ENCODE measurements at places on chromosomes 3 and 15.

DNA sequence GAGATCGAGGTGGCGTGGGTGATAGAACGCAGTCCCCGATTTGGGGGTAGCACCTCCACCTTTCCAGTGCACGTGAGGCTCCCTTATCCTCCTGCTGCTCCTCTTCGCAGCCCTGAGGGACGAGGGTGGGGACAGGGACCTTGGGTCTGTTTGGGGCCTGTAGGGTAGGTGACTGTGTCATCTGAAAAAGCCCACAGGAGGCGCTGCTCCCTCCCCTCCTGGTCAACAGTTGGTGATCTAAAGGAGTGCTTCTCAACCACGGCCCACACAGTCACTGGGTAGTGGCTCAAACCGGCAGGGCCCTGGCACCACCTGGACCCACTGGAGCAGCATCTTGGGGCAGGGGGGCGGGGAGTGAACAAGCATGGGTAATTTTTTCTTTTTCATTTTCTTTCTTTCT lies 7.1 kb downstream of the LRRK1 start:
- DNase-seq, result no peak

DNA sequence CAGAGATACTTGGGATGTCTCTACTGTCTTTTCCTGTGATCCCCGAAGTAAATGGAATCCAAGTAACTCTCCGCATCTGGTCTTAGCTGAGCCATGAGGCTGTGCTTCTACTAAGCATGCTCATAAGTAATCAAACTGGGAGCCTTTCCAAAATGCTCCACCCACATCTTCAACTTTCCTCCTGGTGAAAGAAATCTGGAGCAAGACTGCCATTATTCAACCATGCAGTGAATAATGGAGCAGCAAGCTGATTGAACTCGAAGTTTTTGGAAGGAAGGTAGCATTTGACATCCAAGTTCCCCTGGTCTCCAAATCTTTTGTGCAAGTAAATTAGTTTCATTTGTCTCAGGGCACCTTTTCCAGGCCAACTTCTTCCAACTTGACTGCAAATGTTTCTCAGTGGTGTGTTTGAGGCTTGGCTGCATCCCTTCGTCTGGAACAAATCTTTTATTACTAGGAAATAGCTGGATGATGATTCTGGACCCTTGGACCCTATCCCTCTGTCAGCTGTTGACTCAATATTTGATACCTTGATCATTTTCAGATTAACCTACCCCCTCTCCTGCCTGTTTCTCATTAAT lies 19.4 kb downstream of the GXYLT2 start:
- no peak for DNase-seq

DNA sequence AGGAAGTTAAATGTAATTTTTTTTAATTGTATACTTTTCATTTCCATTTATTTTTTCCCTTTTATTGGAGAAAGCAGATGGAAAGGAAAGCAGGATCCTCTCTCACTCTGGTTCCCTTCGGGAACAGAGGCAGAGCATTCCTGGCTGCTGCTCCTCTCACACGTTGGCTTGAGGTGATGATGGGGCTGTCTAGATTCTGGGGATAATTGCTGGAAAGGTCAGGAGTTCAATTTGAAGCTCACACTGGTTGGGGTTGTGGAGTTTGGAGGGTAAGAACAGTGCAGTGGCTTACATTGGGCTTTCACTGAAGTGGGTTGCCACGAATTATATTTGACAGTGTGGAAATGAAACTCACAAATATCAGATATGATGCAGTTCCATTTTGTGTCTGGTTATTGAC lies 57.6 kb downstream of the RARB start:
- no peak for DNase-seq

GRCh38 chr15:94834494-94834893 lies 603.1 kb downstream of the MCTP2 start:
- DNase-seq, result no peak

DNA sequence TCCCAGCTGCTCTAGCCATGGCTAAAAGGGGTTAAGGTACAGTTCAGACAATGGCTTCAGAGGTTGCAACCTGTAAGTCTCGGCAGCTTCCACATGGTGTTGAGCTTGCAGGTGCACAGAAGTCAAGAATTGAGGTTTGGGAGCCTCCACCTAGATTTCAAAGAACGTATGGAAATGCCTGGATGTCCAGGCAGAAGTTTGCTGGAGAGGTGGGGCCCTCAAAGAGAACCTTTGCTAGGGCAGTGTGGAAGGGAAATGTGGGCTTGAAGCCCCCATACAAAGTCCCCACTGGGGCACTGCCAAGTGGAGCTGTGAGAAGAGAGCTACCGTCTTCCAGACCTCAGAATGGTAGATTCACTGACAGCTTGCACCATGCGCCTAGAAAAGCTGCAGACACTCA lies 73.7 kb downstream of the STT3B start:
- no peak for DNase-seq

DNA sequence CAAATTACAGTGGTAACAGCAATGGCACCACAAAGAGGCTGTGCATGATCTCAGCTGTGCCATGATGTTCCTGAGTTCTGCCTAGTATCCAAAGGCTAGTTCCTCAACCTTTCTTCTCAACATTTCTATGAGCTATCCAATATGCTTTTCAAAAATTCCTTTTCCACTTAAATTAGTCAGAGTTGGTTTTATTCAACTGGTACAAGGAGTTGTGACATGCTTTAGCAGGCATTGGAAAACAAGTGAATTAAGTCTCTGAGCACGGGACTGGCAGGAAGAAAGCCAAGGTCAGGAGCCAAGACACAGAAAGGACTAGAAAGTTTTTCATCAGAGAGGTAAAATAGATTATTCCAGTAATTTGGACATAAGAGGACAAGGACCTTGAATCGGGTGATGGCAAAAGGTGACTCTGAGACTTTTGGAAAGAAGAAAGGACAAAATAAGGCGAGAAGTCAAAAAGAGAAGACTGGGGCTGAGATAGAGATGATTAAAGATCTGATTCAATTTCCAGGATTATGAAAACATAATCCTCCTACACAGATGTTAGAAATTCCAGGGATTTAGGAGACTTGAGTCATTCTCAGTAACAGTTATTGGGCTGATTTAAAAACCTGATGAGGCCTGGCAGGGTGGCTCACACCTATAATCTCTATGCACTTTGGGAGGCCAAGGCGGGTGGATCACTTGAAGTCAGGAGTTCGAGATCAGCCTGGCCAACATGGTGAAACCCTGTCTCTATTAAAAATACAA lies 36.1 kb downstream of the PBRM1 start:
- DNase-seq, result no peak

DNA sequence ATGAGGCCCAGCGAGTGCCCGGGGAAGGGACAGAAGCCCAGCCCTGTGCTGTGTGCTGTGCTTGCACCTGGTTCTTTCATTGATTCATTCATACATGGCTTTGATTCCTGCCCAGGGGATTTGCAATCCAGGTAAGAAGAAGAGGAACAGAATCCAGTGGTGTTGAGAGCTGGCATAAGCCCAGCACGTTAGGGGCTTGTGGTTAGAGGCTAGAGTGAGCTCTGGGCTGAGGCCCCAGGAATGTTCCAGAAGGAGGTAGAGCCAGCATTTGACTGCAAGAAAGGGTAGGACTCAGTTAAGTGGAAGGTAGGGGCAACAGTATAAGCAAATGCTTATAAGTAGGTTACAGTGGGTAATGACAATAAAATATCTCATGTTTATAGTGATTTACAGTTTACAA lies 2.3 kb downstream of the VWA5B2 start:
- DNase-seq, result no peak

DNA sequence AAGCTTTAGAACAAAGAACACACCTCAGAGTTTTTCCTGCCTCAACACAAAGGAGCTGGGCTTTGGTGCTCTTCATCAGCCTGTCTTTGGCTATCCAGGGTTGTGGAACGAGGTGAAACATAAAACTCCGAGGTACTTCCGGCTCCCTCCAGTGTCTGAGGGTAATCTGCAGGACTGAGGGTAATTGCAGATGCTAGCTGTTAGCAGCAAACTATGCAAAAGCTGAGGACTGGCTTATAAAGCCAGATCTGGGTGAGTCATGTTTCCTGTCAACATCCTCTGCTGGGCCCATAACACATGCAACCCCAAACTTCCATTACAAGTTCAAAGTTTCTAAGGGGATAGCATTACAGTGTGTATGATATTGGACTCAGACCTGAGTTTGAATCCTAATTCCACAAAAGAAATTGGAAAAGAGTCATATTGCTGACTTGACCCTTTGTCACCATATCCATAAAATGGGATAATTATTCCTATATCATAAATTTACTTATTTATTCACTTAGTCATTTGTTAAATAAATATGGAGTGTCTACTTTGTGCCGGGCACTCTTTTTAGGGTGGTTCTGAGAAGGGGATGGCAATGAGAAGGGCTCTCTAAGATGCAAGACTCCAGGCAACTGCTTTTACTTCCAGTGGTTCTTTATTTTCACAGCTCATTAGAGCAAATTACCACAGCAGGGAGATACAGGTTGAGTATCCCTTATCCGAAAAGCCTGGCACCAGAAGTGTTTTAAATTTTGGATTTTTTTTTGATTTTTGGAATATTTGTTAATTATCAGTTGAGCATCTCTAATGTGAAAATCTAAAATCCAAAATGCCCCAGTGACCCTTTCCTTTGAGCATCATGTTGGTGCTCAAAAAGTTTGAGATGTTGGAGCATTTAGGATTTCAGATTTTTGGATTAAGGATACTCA lies 9.5 kb upstream of the TRIM69 start:
- peak; percentile 86 for DNase-seq

DNA sequence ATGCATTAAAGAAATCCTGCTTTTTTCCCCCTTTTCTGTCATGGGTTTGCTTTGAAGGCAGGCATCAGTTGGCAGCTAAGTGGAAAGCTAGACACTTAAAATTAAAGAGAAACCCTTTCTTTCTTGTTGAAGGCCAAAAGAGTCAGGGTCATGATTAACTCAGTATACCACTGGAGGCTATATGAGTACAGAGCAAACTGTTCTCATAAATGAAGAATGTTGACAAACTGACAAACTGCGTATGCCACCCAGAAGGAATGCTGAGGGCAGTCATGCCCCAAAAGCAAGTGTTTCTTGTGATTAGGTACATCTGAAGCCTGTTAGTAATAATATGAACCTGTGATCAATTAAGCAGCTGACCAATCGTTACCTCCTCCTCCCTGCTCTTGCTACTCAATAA lies 43.6 kb upstream of the COL6A6 start:
- no peak for DNase-seq

GRCh38 chr15:69468241-69469121 lies 15.9 kb downstream of the RPLP1 start:
- DNase-seq, result no peak

DNA sequence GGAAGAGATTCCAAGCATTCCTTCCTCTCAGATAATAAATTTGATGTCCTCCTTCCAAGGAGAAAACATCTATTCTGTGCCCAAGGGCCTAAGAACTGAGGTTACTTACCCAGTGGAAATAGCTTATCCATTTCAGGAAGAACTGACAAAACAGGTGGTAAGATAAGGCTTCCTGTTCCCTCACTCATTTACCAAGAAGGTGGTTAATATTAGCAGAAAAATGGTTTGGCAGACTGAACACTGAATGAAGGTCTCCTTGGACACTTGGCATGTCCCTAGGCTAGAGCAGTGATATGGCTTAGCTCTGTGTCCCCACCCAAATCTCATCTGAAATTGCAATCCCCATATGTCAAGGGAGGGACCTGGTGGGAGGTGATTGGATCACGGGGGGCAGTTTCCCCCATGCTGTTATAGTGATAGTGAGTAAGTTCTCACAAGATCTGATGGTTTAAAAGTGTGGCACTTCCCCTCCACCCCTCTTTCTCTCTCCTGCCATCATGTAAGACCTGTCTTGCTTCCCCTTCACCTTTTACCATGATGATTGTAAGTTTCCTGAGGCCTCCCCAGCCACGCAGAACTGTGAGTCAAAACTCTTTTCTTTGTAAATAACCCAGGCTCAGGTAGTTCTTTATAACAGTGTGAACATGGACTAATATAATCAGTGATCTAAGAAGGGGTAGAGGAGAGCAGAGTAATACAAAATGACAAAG lies 127.4 kb downstream of the ST8SIA2 start:
- DNase-seq, result peak; percentile 10

- no peak for DNase-seq
Observed at GRCh38 chr15:99502182-99502581, 63.6 kb upstream of the MEF2A start.

DNA sequence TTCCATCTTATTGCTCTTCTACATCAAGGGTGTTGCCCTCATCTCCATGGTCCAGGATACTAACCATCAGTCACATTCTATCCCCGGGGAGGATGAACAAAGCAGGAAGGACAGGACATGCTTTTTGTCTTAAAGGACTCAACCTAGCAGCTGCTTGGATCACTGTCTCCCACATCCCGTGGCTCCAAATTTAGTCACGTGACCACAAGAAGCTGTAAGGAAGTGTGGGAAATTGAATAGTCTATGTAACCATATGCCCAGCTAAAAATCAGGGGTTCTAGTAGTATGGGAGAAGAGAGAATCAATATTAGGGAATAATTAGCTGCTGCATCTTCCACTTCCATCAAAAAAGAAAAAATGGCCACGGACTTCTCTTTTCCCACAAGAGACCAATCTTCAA lies 18.2 kb upstream of the CMSS1 start:
- DNase-seq, result no peak

GRCh38 chr15:65958835-65959234 lies 89.5 kb downstream of the RAB11A start:
- DNase-seq, result no peak

GRCh38 chr3:42723219-42723618 lies 20.6 kb upstream of the HHATL start:
- DNase-seq, result no peak

DNA sequence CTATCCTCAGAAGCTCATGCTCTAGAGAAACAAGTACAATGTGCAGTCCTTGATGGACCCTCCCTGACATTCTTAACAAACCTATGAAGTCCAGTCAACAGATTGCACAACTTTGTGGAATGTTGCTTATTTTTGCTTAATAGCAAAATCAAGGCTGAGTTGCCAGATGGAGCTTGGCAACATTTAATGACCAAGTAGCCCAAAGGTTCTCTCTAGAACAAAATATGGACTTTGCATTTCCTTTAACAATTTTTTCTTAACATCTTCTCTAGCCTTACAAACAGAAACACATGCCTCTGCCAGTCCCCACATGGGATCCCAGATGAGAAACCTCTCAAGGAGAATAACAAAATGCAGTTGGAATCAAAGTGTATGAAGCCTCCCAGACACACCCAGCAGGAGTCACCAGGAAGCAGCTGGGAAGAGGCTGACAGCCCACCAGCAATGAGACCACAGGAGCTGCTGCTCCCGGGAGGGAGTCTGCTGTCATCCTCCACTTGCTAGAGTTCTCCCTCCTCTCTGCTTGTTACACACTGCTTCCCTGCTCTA lies 422.5 kb upstream of the CDIN1 start:
- no peak for DNase-seq

- no peak for DNase-seq
Observed at GRCh38 chr15:61025781-61026180, 203.3 kb downstream of the RORA start.

- no peak for DNase-seq
Observed at GRCh38 chr3:36989005-36989404, 3.9 kb downstream of the EPM2AIP1 start.

- DNase-seq, result no peak
Observed at GRCh38 chr3:4771243-4771642, 208.0 kb upstream of the BHLHE40 start.

- no peak for DNase-seq
Observed at GRCh38 chr3:67647390-67647878, 7.0 kb downstream of the SUCLG2 start.

DNA sequence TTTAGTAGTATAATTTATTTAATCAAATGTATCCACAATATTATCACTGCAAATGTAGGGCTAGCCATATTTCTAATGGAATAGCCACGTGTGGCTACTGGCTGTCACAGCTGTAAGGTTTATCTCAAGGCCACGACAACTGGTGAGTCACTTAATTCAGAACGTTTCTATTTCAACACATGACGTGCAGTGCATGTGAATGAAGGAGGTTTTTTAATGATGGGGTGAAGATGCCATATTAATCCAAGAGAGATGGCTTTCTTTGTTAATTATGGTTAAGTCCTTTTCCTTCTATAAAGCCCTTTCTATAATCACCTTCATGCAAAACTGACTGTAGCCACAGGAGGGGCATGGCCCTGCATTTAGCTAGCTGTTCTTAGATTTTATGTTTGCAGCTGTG lies 212.0 kb downstream of the FEZF2 start:
- no peak for DNase-seq
